Stimulated activated naive B cell treated with anti-CD40 and anti-IgM and Interleukin-4, amounts not matched to agents 10 μg/mL and 1 μg/mL and 100 μg/mL, for 72 hours (primary cell): ENCODE measurements at places on chromosomes 11 and 22.

DNA sequence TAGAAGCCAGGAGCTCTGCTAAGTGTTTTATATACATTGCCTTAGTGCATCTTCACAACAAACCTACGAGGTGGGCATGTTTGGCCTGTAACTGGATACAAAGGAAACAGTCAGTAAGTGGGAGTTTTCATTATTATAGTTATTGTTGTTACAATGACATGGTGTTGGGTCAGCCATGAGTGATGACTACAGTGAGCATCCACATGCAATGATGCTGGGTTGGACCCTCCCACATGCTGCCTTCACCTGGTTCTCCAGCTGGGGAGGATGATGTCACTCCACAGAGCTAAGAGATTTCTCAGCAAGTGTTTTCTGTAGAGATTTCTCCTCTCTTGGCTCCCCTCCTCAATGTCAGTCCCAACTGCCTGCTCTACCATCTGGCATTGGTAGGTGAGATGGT lies 59.3 kb downstream of the EHF start:
- H3K4me1 ChIP-seq = no peaks in the 10 kb centered on the region
- no peak overlapping the region for H3K4me3 ChIP-seq
- no peaks in the 10 kb centered on the region for H3K36me3 ChIP-seq
- H3K27me3 ChIP-seq = no peaks in the 10 kb centered on the region
- DNase-seq = no peak

GRCh38 chr11:62732830-62733229 lies 4.5 kb downstream of the TTC9C start:
- H3K27ac ChIP-seq = no peak overlapping the region
- H3K27me3 ChIP-seq = no peaks in the 10 kb centered on the region
- peaks cover 15% of the 10 kb centered on the region for H3K36me3 ChIP-seq
- H3K4me3 ChIP-seq = no peak overlapping the region
- H3K4me1 ChIP-seq = peaks cover 10% of the 10 kb centered on the region
- no peak for DNase-seq

DNA sequence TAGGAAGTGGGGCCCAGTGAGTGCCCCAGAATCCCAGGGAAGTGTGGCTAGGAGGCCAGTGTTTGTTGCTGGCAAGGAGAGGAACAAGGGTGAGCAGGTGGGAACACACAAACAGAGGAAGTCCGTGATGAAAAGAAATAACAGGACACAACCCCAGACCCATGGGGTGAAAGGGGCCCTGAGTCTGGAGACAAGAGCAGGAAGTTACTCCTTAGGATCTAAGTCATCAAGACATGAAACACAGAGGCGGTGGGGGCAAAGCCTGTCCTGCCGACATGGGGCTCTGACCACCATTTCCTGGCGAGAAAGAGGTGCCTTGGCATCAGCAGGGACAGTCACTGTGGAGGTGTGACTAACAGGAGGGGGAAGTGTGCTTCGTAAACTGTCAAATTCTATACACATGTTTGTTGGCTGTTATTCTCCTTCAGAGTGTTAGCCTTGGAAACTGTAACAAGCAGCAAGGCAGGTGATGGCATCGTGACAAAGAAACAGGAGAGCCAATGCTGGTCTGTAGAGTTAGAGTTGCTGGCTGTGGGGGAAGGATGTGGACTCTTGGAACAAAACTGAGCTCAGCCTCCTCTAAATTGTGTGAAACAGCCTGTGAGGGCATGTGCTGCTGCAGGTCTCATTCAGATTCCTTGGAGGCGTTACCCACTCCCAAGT lies 21.7 kb downstream of the CHST1 start:
- no peak overlapping the region for H3K4me3 ChIP-seq
- no peak for DNase-seq
- peaks cover 51% of the 10 kb centered on the region for H3K27me3 ChIP-seq
- peaks cover 4% of the 10 kb centered on the region for H3K4me1 ChIP-seq
- peaks cover 2% of the 10 kb centered on the region for H3K36me3 ChIP-seq

DNA sequence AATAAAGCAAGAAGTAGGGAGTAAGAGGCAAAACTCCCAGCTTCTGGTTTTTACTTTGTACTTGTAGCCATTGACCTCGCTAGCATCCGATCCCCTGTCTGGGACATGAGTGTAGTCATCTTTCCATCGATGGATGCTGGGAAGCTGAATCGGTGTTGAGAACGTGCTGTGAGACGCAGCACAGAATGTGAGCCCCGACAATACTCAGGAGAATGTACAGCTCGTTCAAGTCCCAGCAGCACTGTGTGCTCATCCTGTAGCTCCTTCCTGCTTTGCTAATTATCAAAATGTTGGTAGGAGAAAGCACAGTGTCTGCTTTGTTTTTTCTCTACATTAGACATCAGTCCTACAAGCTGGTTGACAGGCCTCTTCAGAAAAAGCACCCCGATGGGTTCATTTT lies 56.6 kb downstream of the JAM3 start:
- DNase-seq = no peak
- H3K27ac ChIP-seq = no peak overlapping the region
- H3K36me3 ChIP-seq = peaks cover 28% of the 10 kb centered on the region
- peaks cover 9% of the 10 kb centered on the region for H3K4me1 ChIP-seq

GRCh38 chr22:17451316-17451715 lies 82.1 kb downstream of the CECR2 start:
- no peak overlapping the region for H3K4me3 ChIP-seq
- no peak overlapping the region for H3K27ac ChIP-seq
- H3K4me1 ChIP-seq = no peaks in the 10 kb centered on the region
- no peaks in the 10 kb centered on the region for H3K36me3 ChIP-seq
- no peak for DNase-seq
- H3K27me3 ChIP-seq = peaks cover 3% of the 10 kb centered on the region

DNA sequence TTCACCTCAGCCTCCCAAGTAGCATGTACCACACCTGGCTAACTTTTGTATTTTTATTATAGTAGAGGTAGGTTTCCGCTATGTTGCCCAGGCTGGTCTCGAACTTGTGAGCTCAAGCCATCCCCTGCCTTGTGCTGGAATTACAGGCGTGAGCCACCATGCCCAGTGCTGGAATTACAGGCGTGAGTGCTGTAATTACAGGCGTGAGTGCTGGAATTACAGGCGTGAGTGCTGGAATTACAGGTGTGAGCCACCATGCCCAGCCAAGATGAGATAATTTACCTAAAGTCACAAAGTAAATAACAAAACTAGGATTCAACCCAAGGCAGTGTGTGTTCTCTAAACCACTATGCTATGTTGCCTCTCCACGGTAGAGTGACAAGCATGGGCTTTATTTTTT lies 3.6 kb upstream of the UBXN1 start:
- peaks cover 18% of the 10 kb centered on the region for H3K4me1 ChIP-seq
- no peak for DNase-seq
- peaks cover 11% of the 10 kb centered on the region for H3K36me3 ChIP-seq
- no peak overlapping the region for H3K27ac ChIP-seq
- no peak overlapping the region for H3K4me3 ChIP-seq
- H3K27me3 ChIP-seq = peaks cover 4% of the 10 kb centered on the region

- peaks cover 31% of the 10 kb centered on the region for H3K4me1 ChIP-seq
- no peaks in the 10 kb centered on the region for H3K36me3 ChIP-seq
- peaks cover 8% of the 10 kb centered on the region for H3K27me3 ChIP-seq
Measured at GRCh38 chr11:61899146-61899841, 7.9 kb upstream of the FADS3 start.

DNA sequence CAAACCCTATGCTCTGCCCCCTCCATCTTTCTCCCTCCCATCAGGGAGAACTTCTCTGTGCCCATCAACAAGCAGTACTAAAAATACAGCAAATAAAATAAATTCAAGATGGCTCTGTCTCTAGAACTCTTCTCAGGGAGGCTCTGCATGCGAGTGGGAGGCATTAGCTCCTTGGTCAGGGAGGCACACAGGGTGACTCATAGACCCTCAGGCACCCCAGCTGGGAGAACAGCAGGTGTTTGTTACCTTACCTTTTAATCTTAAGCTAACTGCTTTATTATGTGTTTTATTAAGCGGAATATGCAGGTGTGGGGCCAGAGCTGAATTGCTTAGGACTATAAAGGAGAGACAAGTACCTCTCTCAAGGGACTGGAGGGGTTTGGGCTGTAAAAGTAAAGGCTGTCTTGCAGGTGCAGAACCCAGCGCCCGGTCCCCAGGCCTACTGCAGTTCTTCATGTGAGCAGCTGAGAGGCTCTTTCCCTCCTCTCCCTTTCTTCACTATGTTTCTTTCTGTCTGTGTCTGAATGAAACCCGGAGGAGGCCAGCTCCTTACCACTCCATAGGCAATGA lies 20.8 kb downstream of the CSNK2A3 start:
- H3K27ac ChIP-seq = no peak overlapping the region
- peaks cover 44% of the 10 kb centered on the region for H3K27me3 ChIP-seq
- H3K4me3 ChIP-seq = no peak overlapping the region
- no peaks in the 10 kb centered on the region for H3K4me1 ChIP-seq

DNA sequence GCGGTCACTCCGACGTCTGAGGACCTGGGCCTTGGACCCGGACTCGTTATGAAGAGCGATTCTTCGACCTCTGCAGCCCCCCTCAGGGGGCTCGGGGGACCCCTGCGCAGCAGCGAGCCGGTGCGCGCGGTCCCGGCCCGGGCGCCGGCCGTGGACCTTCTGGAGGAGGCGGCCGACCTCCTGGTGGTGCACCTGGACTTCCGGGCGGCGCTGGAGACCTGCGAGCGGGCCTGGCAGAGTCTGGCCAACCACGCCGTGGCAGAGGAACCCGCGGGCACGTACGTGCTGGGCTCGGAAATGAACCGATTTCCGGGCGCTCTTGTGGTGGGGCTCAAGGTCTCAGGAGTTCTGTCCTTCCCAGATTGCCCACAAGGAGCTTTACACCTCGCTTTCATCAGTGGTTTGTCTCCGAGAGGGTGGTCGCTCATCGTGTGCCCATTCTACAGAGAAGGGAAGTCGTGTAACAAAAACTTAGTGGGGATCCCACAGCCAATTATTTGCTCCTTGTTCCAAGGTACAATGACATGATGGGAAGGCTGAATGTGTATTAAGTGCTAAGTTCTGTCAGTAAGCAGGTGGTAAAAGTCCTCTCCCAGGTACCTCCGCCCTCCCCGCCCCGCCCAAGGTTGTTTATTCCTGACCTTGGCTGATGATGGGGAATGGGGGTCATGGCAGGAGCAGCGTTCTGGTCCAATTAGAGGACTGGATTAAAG lies 695 bp downstream of the PEX26 start:
- peaks cover 38% of the 10 kb centered on the region for H3K36me3 ChIP-seq
- peak overlapping the region; percentile 86 for H3K4me3 ChIP-seq
- DNase-seq = peak; percentile 37
- H3K27ac ChIP-seq = peak overlapping the region; percentile 95
- H3K4me1 ChIP-seq = peaks cover 46% of the 10 kb centered on the region

- no peaks in the 10 kb centered on the region for H3K36me3 ChIP-seq
- no peaks in the 10 kb centered on the region for H3K27me3 ChIP-seq
- no peak overlapping the region for H3K27ac ChIP-seq
- H3K4me1 ChIP-seq = peaks cover 8% of the 10 kb centered on the region
Measured at GRCh38 chr11:77109236-77110019, 6.8 kb downstream of the OMP start.

GRCh38 chr11:58888579-58888978 lies 44.1 kb upstream of the GLYATL2 start:
- H3K27me3 ChIP-seq = peaks cover 5% of the 10 kb centered on the region
- H3K36me3 ChIP-seq = no peaks in the 10 kb centered on the region
- no peak overlapping the region for H3K4me3 ChIP-seq
- no peaks in the 10 kb centered on the region for H3K4me1 ChIP-seq
- no peak for DNase-seq
- no peak overlapping the region for H3K27ac ChIP-seq

- H3K4me3 ChIP-seq = no peak overlapping the region
- DNase-seq = no peak
- H3K27me3 ChIP-seq = peaks cover 4% of the 10 kb centered on the region
- H3K36me3 ChIP-seq = no peaks in the 10 kb centered on the region
- no peak overlapping the region for H3K27ac ChIP-seq
- H3K4me1 ChIP-seq = no peaks in the 10 kb centered on the region
Measured at GRCh38 chr11:35404388-35404775, 15.0 kb downstream of the SLC1A2 start.

- H3K4me1 ChIP-seq = peaks cover 4% of the 10 kb centered on the region
- no peak overlapping the region for H3K27ac ChIP-seq
- no peak for DNase-seq
- no peaks in the 10 kb centered on the region for H3K36me3 ChIP-seq
- H3K27me3 ChIP-seq = peaks cover 10% of the 10 kb centered on the region
Measured at GRCh38 chr11:103024086-103024485, 67.9 kb downstream of the DCUN1D5 start.

- H3K4me3 ChIP-seq = no peak overlapping the region
- H3K36me3 ChIP-seq = no peaks in the 10 kb centered on the region
- H3K27me3 ChIP-seq = peaks cover 45% of the 10 kb centered on the region
- no peaks in the 10 kb centered on the region for H3K4me1 ChIP-seq
- no peak for DNase-seq
- no peak overlapping the region for H3K27ac ChIP-seq
Measured at GRCh38 chr11:63042596-63042995, 27.0 kb upstream of the SLC22A8 start.
